ENCODE measurements at places on chromosomes 2 and 18.

DNA sequence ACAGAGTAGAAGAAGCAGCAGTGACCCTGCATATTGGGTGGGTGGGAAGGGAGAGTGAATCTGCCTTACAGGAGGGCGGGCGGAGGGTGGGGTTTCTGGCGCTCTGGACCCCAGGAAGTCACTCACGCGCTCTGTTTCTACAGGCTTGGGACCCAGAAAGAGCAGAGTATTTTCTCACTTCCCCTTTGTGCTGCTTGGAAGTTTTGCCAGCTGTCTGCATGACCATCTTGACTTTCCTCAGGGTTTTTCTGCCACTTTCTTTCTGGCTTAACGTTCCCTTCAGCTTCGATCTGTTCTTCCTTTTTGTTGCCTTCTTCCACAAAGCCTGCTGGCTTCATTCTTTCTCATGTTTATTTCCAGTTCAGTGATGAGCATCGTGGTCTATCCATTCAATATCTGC lies 383.1 kb downstream of the GALR1 start:
- DNase-seq: no peak

- DNase-seq: no peak
Measured at GRCh38 chr18:24427484-24427883, 1.0 kb downstream of the IMPACT start.

GRCh38 chr2:214989187-214989586 lies 149.2 kb downstream of the ABCA12 start:
- no peak for DNase-seq

- no peak for DNase-seq
Measured at GRCh38 chr2:129765326-129765677, 214.2 kb upstream of the RAB6C start.

- DNase-seq: no peak
Measured at GRCh38 chr18:36889742-36890141, 60.8 kb downstream of the KIAA1328 start.
